ENCODE measurements at places on chromosomes 7 and 10.

- DNase-seq, result peak; percentile 15
Measured at GRCh38 chr10:71964743-71965515, 734 bp downstream of the CHST3 start.

- DNase-seq, result no peak
Measured at GRCh38 chr7:141534757-141535737, 16.2 kb upstream of the AGK start.

GRCh38 chr10:117865945-117866344 lies 180.8 kb downstream of the RAB11FIP2 start:
- no peak for DNase-seq

DNA sequence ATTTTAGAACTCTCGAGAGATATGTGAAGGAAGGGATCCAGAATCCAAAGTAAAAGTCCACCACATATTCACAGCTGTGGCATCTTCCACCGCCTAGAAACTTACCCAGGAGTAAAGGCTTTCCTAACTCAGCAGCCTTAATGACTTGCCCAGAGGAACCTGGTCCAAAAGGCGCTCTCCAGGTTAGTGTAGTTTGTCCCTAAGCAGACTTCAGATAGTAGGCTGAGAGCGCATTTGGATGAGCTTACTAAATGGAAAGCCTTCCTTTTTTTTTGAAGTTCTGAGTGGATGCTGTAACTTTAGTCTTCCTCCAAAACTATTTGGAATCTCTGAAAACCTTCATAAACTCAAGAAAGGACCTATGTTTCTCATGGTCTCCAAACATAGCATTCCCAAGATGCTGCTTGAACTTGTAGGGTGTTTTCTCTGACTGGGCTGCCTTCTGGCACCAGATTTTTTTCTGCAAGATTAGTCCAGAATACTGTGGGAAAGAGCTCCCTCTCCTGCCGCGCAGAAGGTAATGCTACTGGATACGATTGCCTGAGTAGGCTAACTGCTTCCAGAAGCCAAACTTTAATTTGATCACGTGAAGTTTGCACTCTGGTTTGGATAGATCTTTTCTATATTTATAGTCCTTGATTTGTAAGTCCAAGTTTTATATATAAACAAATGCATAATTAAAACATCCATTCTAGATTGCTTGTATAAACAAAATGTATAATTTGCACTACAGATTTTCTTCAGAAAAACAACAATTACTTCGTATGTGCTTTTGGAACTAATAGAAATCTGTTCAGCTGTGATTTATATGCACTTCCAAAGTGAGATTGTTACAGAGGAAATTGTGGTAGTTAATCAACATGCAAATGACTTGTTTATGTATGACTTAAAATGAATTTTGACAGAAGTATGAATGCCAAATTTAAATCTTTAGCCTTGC lies 19.6 kb upstream of the GPR37 start:
- peak; percentile 58 for DNase-seq

- no peak for DNase-seq
Measured at GRCh38 chr10:129548600-129548999, 81.6 kb downstream of the MGMT start.

- no peak for DNase-seq
Measured at GRCh38 chr7:47489624-47490023, 92.3 kb downstream of the TNS3 start.

- DNase-seq, result no peak
Measured at GRCh38 chr10:121525251-121526134, 72.8 kb downstream of the FGFR2 start.

GRCh38 chr7:111865430-111865829 lies 303.1 kb upstream of the IMMP2L start:
- no peak for DNase-seq
